SJCRH30 (cell line): ENCODE measurements at places on chromosomes 7 and 10. TPM values are rescaled to one million over a fixed set of nuclear protein-coding genes. Genes with fewer than 3 reads are reported as not detected.
A peak's percentile ranks its signal among the peaks of the same experiment; 100 is the strongest.

- no peak overlapping the region for H3K4me3 ChIP-seq
- peaks cover 5% of the 10 kb centered on the region; the same call in 1 of the 2 replicates for H3K36me3 ChIP-seq
- H3K27me3 ChIP-seq = no peaks in the 10 kb centered on the region
- H3K4me1 ChIP-seq = peaks cover 5% of the 10 kb centered on the region; the same call in 1 of the 2 replicates
- no peak for DNase-seq
These were observed 103.8 kb downstream of the PIP4K2A start for GRCh38 chr10:22610610-22611009.

- no peak for DNase-seq
- H3K27me3 ChIP-seq = no peaks in the 10 kb centered on the region
- no peaks in the 10 kb centered on the region for H3K4me1 ChIP-seq
- H3K27ac ChIP-seq = no peak overlapping the region
- H3K4me3 ChIP-seq = no peak overlapping the region
These were observed 59.9 kb upstream of the HBP1 start for GRCh38 chr7:107108793-107109371.

KNDC1 gene
- total RNA-seq = 1.1 TPM in 1 of 2 replicates, not detected in the other

CNTNAP2 gene
- total RNA-seq = 0.05 TPM in 1 of 2 replicates, not detected in the other

- DNase-seq = peak; percentile 41
- no peak overlapping the region for H3K4me3 ChIP-seq
- H3K27me3 ChIP-seq = no peaks in the 10 kb centered on the region
These were observed 67.3 kb downstream of the GLCCI1 start for GRCh38 chr7:8035647-8036518.
